LoVo (cell line): ENCODE measurements at places on chromosomes 12 and 14.

GRCh38 chr12:106317406-106318082, 15.0 kb downstream of the TCP11L2 start:
- no peak for DNase-seq

DNA sequence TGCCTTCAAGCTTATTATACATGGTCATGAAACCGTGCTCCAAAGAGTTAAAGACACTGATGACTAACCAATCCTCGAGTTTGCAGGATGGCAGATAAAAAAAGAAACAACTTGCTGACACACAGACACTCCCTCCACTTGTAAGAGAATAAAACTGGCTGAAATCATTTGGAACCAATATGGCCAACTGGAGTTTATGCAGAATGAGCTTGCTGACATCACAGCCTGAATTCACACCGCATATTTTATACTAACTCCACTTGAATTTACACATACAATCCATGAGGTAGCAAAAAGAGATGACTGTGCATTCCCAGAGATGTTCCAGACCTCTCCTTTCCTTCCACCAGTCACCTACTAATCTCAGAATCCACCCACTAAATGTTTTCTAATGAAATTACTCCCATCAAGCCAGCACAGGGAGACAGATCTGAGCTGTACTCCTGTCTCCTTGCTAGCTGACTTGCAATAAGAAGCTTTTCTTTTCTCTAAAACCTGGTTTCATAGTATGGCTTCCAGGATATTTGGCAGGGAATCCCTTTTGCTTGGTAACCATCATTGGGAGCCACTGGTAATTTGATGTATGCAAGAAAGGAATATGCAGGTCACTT, 15.8 kb upstream of the PTPRR start:
- DNase-seq, result no peak

GRCh38 chr14:62117751-62118105, 355.5 kb downstream of the SNAPC1 start:
- DNase-seq, result no peak

DNA sequence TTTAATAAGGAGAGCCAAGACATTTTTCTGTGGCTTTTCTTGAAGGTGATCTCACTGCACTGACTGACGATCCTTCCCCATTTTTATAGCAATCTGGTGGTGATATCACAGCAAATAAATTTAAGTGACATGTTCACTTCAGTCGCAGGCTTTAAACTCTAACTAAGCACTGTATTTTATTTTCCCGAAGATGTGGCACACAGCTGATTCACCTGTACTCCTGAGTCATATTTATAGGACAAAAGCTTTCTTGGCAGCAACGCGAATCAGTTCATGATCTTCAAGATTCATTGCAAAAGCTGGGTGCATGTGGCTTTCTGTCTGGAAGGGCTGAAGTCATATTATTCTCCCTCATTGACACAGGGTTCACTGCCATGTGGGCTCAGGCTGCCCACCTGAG, 79.8 kb upstream of the TUNAR start:
- peak; percentile 2 for DNase-seq

GRCh38 chr12:59858508-59859170, 262.8 kb downstream of the SLC16A7 start:
- no peak for DNase-seq

GRCh38 chr12:47458279-47458678, 247.6 kb downstream of the RPAP3 start:
- peak; percentile 70 for DNase-seq

DNA sequence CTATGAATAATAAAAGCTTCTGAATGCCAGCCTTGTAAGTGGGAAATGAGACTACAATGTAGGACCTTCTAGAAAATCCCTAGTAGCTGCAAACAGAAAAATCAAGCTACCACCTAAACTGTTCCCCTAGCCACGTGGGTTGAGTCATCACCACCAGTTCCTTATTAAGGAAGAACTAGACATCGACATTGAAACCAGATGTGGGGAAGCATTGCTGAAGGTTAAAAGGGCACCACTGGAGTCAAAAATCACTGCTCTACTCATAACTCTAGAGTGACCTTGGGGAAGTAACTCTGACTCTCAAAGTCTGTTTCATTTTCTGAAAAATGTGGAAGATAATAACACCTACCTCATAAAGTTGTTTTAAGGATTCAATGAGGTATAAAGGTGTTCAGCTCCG, 9.4 kb upstream of the CNIH1 start:
- DNase-seq, result no peak

DNA sequence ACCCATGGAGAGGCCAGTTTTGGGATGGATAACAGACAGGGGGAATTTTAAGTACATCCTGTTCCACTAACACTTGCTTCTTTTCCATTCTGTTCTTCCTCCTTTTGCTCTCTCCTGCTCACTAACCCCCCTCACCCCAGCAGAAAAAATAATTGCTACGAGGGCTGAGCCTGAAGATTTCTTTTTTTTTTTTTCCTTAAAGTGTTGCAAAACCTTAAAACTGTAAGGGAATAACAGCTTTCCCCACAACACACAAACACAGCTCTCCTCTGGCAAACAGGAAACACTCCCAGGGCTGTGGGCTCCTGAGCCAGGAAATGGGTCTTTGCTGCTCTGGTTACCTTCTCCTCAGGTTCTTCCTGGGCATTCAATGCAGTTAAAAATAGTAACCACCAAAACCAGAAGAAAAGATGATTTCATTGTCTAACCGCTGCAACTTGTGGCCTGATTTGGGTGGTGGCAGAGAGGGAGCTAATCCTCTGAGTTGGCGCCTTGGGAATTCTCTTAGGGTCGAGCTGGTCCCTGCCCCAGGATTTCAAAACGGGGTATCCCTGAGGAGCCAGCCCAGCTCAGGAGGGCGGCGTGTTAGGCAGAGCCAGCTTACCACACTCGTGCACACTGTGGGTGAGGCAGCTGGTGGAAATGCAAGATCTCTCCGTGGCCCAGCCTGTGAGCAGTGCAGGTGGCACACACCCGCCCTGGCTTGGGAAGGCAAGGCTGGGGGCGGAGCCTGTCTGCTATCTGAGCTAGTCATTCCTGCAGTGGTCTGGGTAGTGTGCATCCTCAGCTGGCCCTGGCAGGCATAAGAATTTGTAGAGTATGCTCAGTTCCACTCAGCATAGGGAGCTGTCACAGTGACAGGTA, 17.1 kb upstream of the EMP1 start:
- DNase-seq, result peak; percentile 67

DNA sequence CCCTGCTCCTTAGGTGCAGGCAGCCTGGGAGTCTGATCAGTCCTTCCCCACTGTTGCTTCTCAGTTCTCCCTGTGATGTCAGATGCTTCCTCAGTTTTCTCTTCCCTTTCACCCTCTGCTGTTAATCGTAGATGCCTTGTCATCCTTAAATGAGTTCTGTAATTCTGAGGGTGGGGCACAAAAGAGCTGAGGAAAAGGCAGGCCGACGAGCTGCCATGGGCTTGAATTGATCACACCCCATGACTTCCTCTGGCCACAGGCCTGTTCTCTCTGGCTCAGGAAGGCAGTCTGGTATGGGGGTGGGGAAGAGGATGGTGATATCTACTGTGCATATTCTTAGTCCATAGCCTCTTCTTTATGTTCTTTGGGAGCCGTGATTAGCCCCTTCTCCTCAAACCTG, 5.2 kb upstream of the AP1G2 start:
- DNase-seq, result no peak

DNA sequence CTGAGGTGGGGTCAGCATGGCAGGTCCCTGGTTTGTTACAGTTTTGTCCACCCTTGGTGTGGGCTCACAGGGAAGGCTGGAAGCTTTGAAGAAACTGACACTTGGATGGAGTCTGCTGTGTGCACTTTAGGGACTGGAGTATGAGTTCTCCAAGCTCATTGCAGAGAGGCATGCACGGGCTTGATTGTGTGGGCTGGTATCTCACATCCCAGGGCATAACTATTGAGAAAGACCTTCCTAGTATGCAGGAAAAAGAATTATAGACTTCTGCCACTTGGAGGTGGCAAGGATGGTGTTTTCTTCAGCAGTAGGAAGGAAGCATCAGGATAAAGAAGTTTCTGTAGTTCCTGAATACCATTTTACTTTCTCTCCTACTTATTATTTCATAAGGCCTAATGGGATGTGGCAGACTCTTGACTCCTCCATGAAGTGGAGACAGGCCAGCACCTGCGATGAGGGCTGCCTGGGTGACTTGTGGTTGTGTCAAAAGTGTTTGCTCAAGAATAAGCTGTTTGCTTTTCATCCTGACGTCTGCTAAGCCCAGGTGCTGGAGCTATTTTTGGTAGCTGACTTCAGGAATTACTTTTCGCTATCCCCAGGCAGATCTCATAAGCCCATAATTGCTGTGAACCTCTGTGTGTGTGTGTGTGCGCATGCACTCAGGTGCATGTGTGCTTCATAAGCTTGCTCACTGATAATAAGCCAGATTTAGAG, 125.8 kb downstream of the KTN1 start:
- no peak for DNase-seq

- DNase-seq, result no peak
Observed at GRCh38 chr12:85669911-85670310, 166.3 kb downstream of the RASSF9 start.

DNA sequence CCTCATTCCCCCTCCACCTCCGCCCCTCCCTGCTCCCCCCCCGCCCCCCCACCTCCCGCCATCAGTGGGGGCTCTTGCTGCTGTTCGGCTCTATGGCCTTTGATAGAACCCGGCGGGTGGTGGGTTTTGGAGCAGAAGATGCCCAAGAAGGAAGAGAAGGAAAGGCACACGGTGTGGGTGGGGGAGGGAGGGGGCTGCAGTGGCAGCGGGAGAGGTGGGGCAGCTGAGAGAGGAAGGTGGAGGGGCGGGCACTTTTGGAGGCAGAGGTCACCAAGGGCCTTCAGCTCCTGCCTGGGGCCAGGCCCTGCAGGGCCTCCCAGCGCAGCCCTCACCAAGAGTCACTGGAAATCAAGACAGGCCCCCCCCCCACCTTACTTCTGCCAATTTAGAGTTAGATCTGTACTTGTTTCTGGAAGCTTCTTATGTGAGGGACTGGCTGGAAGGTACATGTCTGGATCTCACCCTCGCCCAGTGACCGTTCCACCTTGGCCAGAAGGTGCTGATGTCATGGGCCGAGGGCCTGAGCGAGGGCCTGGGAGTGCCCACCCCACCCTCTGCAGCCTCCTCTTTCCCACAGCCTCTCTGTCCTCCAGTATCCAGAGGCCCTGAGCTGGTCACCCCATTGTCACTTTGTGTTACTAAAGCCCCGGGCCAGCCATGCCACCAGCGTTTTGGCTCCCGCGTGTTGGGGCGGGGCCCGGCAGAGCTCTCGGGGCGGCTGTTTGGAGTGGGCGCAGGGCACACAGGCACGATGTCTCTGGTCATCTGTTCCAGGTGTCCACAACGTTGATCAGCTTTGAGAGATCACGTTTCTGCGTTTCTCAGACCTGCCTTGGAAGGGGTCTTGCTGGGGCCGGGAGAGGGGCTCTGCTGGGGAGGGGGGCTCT, 153.9 kb downstream of the KIF26A start:
- no peak for DNase-seq

DNA sequence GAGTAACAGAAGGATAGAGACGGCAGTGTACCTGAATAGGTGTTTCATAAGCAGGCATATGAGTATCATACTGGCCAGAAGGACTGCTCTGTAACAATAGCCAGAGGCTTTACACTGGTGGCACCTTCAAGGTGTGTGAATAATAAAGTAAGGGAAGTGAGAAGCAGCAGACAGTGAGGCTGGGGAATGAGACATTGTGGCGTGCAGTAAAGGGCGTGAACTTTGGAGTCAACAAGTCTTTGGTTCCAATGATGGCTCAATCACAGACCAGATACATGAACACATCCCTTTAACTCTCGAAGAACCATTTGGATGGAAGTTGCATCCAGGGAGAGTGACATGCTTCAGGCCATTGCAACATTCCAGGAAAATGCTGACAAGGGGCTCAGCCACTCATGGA, 32.0 kb upstream of the CCND2 start:
- no peak for DNase-seq

DNA sequence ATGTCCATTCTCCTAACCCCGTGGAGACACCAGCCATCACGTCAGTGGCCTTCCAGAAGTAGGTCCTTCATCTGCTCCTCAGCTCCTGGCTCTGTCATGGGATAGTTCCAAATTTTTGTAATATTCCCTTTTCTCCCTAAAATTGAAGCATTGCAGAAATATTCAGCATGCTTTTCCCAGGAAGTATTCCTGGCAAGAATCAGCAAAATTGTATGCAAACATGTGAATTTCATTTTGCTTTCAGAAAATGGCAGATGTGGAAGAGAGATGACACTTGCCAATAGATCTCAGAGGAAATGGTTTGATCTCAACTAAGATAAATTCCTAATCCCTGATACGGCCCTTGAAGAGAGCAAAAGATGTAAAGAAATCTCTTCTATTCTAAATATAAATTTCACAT, 298.9 kb downstream of the ITPR2 start:
- DNase-seq, result no peak

DNA sequence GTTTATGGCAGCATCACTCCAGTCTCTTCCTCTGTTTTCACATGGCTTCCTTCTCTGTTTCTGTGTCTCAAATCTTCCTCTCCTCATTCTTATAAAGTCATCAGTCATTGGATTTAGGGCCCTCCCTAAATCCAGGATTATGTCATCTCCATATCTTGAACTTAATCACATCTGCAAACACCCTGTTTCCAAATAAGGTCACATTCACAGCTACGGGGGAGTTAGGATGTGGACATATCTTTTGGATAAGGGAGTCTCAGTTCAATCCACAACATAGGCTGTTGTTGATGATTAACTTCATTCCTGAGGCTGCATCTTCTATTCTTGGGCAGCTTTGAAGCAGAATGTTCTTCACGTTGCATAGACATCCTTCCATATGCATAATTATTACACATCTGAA, 40.3 kb upstream of the NTF3 start:
- no peak for DNase-seq

GRCh38 chr14:92458136-92459029, 55.2 kb upstream of the RIN3 start:
- no peak for DNase-seq

GRCh38 chr12:100503228-100503628, 29.6 kb downstream of the NR1H4 start:
- DNase-seq, result no peak

- DNase-seq, result no peak
Observed at GRCh38 chr14:54651649-54652048, 84.7 kb downstream of the SAMD4A start.

DNA sequence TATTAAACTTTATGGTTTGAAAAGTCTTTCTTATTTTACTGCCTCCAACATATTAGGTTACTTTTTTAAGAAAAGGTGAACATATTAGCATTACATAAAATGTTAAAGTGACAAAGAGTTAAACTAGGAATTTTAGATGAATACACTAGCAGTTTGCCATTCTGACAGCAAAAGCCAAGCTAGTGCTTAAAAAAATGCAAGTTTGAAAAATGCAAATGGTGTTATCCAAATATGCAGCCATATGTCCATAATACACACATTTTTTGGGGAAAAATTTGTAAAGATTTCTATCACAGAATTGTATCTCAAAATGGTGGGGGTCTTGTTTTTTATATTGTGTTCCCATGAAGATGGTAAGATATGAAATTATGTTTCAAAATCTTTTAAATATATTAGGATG, 466.1 kb downstream of the FOXG1 start:
- no peak for DNase-seq

- DNase-seq, result no peak
Observed at GRCh38 chr12:105843986-105844760, 294.6 kb downstream of the NUAK1 start.

GRCh38 chr12:124696693-124697476, 129.5 kb upstream of the NCOR2 start:
- DNase-seq, result no peak

GRCh38 chr14:77245820-77246219, 25.2 kb downstream of the NGB start:
- no peak for DNase-seq
